ENCODE measurements at places on chromosomes 6 and 20.

DNA sequence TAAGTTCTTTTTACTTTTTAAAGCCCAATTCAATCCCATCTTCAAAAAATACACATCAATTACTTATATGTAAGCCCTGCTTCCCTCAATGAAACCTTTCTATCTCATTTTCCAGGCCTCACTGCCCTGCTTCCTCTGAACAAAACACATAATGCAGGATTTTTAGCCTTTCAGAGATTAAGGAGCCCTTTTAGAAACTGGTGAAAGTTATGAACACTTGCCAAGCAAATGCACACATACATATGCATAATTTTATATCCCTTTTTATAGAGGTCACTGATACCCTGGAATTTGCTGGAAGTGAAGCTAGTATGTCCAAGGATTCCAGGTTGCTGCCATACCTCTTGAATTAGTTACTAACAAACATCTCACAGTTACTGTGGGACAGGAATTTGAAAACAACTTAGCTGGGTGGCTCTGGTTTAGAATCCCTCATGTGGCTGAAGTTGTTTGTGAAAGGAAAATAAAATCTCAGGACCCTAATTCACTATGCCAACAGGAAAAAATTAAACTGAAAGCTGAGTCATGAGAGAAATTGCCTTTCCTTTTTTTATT lies 75.8 kb downstream of the UBE3D start:
- DNase-seq, result peak; percentile 18

DNA sequence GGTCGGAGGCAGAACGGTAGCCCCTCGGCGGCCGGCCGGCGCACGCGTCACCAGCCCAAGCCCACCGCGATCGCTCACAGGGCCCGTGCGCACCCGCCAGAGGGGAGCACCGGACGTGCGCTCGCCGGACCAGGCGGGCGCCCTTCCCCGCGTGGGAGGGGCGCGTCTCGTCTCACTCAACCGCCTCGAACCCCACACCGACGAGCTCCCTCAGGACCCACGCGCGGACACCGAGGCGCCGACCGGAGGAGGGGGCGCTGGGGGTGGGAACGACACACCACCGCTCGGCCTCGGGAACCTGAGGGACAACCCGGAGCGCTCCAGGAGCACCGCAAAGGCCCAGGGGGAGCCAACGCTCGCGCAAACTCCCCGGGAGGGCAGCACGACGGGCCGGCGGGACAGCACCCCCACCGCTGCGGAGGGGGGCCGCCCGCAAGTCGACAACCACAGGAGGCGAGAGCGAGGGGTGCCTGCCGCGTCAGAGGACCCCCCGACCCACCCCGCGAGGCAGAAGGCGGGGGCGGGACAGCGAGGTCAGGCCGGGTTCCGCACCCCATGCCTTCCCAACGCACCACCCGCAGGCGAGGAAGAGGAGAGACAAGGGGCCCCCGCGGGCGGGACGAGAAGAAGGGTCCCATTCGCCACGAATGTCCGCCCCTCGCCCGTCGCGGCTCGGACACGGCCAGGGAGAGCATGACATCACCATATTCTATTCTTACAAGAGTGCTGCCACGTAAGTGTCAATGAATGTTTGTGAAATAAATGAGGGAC lies 512.7 kb upstream of the ZNF337 start:
- DNase-seq, result peak; percentile 18

- no peak for DNase-seq
These were observed 34.1 kb upstream of the THEMIS start for GRCh38 chr6:127934956-127935355.

- DNase-seq, result peak; percentile 69
These were observed 1.4 kb downstream of the RREB1 start for GRCh38 chr6:7108964-7109836.

GRCh38 chr6:161076181-161076677 lies 84.7 kb downstream of the MAP3K4 start:
- DNase-seq, result no peak

- DNase-seq, result no peak
These were observed 17.0 kb downstream of the RPS6KA2 start for GRCh38 chr6:166610069-166610468.

- DNase-seq, result peak; percentile 12
These were observed 211.9 kb downstream of the HAO1 start for GRCh38 chr20:7728338-7728737.

GRCh38 chr6:133528566-133528965 lies 287.4 kb downstream of the EYA4 start:
- DNase-seq, result peak; percentile 33

DNA sequence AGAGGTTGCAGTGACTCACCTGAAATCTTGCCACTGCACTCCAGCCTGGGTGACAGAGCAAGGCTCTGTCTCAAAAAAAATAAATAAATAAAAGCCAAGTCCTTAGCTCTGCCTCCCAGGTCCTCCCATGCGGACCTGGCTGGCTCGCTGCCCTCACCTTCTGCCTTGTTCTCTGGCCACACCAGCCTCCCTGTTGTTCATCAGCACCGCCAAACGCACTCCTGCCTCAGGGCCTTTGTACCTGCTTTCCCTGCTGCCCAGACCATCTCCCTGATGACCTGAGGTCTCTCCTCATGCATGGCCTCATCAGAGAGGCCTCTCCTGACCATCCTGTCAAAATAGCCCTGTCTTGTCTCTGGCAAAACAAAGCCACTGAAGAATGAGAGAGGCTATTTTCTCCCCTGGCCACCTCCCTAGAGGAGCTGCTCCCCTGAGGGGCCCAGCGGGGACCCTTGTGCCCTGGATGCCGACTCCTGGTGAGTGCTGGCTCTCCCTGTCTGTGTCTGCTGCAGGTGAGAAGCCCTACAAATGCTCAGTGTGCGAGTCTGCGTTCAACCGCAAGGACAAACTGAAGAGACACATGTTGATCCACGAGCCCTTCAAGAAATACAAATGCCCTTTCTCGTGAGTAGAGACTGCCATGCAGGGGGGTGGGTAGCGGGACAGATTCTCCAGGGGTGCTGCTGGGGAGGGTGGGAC lies 22.6 kb upstream of the CHMP4B start:
- no peak for DNase-seq

DNA sequence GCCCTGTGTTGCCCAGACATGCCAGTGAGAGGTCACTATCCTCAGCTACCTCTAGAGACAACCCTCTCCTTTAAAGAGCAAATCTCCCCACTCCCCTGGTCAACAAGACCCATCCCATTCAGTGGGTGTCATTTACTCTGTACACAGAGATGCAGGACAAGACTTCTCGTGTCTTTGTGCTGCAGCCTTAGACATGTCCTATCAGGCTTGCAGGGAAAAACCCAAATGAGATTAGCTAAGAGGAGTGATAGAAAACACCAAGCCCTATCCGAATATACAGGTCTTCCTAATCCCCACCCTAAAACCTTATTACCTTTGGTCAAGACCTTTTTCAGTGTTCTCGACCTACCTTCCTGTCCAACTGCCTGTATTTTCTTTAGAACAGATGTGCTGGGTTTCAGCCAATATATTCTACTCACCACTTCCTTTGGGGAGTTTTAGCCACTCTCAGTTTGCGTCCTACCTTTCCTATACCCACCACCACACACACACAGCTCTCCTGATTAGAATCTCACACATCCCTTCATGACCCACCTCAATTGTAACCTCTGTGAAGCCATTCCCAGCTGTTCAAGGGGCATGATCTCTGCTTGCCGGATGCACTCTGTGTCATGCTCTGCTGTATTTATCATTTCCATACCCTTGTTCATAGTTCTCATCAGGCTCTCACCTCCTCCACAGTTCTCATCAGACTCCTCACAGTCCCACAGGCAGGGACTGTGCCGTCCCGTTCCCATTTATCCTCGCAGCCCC lies 39.7 kb downstream of the TRAM2 start:
- no peak for DNase-seq

GRCh38 chr20:57439432-57439831 lies 48.2 kb downstream of the RBM38 start:
- peak; percentile 49 for DNase-seq

DNA sequence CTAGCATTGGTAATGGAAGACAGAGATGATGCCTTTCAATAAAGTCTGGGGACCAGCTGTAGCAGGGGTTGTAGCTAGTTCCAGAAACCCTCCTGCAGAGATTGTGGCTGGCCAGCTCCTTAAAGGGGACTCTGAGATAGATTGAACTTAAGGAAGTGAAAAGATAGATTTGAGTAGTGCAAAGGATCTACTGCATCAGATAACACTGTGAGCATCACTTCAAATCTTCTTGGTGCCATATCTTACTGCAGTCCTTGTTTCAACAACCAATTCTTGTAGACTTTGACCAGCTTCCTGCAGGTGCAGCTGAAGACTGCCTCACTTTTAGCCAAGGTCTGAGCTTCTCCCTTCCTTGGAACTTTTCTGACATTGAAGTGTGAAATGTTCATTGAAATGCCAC lies 14.8 kb upstream of the CEP162 start:
- no peak for DNase-seq

DNA sequence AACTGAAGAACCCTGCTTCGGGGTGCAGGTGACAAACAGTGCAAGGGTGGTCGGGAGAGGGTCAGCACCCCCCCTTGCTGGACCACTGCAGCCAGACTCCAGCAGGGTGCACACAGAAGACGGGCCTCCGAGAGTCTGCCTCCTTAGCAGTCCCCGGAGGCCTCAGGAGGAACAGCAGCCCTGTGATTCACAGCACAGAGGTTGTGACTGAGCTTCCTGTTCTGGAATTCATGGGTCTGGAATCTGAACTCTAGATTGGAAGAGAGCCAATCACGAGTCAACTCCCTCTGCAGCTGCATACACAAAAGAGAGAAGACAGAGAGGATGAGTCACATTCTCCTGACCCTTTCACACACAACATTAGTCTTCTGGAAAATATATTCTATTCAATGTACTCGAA lies 249.0 kb upstream of the OPRM1 start:
- peak; percentile 64 for DNase-seq

GRCh38 chr6:67887419-67887746 lies 747.7 kb upstream of the ADGRB3 start:
- DNase-seq, result no peak

- no peak for DNase-seq
These were observed 106.5 kb downstream of the MAFB start for GRCh38 chr20:40582531-40582930.

DNA sequence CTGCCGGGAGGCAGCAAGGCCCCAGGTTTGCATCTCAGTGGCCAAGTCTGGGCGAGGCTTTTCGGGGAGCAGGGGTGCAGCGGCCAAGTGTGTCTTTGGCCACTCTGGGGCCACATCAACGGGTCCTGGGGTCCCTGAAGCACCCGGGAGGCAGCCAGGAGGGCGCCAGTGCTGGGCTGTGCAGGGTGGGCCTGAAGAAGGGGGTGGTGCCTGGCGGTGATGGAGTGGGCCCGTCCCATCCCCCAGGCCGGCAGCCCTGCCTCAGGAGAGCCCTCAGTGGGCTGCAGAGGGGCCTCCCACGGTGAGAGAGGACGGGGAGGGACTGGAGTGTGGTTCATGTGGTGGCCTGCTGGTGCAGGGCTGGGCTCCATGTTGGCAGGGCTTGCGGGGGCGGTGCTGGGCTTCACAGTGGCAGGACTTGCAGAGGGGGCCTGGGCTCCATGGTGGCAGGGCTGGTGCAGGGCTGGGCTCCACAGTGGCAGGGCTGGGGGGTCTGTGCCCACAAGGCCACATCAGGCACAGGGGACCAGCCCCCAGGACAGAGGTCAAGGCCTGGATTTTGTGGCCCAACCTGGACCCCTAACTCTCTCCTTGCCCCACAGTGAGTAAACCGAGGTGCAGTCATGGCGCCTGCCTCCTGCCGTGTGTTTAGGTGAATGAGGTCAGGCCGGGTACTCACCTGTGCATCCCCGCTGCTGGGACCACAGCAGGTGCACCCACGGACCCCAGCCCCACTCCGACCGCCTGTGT lies 10.5 kb upstream of the BHLHE23 start:
- DNase-seq, result no peak

- DNase-seq, result no peak
These were observed 124.7 kb upstream of the SUPT3H start for GRCh38 chr6:45502456-45502855.

DNA sequence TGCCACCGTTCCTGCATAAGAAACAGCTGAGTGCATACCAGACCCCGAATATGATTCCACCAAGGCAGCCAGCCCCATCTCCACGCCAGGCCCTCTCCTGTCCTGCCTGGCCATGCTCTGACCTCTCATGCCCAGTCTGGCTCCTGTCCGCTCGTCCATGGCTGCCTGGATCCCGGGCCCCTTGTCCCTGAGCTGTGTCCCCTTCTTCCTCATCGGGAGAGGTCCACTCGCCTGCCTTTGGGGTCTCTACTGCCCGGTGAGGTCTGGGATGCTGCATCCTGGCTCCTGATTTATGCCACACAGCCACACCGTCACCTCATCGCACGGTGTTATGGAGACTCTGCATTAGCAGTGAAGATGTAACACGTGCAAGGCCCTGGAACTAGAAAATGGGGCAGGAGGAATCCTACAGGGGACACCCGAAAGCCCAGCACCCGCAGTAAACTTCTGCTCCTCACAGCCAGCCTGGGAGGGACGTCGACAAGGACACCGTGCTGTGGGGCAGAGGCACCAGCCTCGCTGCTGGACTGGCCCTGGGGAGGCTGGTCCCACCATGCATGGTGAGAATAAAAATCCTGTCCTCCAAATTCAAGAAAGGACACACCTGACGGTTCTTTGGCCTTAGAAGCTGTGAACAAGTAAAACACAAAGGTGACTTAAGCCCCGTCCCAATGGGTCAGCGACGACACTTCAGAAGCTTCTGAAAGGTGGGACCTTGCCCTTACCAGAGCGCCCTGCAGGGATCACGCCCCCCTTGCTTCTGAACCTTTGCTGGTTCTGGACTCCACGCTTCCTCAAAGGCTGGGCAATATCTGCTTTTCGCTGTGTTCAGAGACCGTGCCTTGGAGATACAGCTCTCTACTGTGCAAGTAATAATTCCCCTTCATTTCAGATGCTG lies 103.0 kb downstream of the DLL1 start:
- DNase-seq, result no peak

DNA sequence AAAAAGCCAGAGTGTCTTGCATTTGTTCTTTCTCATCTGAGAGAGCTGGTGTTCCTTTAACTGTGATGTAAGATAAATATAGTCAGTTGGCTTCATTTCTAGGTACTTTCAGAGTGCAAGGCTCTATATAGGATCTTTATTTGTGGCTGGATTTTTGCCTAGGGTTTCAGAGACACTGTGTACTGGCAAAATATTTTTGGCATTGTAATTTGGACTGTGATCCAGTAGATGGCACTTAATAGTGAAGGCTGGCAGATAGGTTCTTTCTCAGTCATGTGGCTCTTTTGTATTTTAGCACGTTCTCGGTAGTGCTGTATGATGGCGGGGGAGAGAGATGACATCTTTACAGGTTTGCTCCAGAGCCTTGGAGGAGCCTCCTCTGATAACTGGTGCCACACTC lies 26.8 kb upstream of the SLC35B3 start:
- no peak for DNase-seq

Data from astrocyte of the hippocampus (primary cell).